A549 treated with Hydrocortisone at 1 μM for 4 hours (cell line): ENCODE measurements at places on chromosomes 2 and 18. TPM values are rescaled to one million over a fixed set of nuclear protein-coding genes. Genes with fewer than 3 reads are reported as not detected.

The CASP10 gene
- total RNA-seq = 1.6 to 2.5 TPM (median 2.2 TPM) in 5 replicates

The ATF2 gene
- 15.1 to 20.6 TPM (median 19.0 TPM) in 5 replicates for total RNA-seq

The FLACC1 gene
- total RNA-seq = 0.16 to 0.46 TPM (median 0.17 TPM) in 5 replicates

The NYAP2 gene
- 0.02 TPM in 1 of 5 replicates, not detected in the others for total RNA-seq

The CNGA3 gene
- total RNA-seq = 0.05 TPM in 1 of 5 replicates, not detected in the others

The SATB2 gene
- 2.7 to 3.1 TPM (median 2.9 TPM) in 5 replicates for total RNA-seq

The TDRD15 gene
- total RNA-seq = not detected in 5 replicates

The SPP2 gene
- not detected in 5 replicates for total RNA-seq

The BCL2L11 gene
- total RNA-seq = 6.1 to 8.4 TPM (median 7.8 TPM) in 5 replicates

The INPP5D gene
- total RNA-seq = 0.43 to 0.69 TPM (median 0.54 TPM) in 5 replicates
